ENCODE measurements at places on chromosomes 3 and 15.

DNA sequence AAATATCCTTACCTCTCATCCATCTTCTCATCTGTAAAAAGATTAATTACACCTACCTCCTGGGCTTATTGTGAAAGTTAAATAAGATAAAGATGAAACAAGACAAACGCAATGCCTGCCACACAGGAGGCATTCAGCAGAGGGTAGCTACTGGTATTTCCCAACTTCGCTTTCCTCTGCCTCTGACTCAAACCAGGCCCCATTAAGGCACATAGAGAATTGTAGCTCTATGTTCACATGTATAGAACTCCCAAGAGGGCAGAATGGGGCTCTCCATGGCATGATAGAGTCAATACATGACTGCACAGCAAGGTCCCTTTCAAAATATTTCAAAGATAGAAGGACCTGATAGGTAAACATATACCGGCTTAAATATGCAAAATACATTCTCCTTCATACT lies 1.4 kb downstream of the LYSMD2 start:
- no peak for DNase-seq

GRCh38 chr3:65672871-65673815 lies 365.6 kb downstream of the MAGI1 start:
- DNase-seq, result peak; percentile 69

DNA sequence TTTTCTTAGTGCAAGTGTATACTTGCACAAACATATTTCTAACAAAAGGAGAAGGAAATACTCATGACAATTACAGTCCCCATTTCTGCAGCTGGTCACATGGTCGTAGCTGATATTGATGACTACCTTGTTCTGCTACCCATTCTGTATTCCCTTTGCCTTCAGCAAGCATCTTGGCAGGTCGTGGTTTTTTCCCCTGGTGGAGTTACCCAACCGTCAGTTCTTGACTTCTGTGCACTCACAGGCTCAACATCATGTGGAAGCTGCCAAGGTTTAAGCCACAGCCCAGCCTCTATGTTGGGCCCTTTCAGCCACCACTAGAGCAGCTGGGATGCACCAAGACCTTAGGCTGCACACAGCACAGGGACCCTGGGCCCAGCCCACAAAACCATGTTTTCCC lies 56.1 kb downstream of the VGLL3 start:
- DNase-seq, result no peak

- DNase-seq, result no peak
Measured at GRCh38 chr3:72907131-72907711, 19.4 kb downstream of the GXYLT2 start.

GRCh38 chr3:43759297-43759782 lies 68.6 kb downstream of the ABHD5 start:
- DNase-seq, result no peak

- DNase-seq, result no peak
Measured at GRCh38 chr15:53520996-53521395, 238.5 kb downstream of the WDR72 start.
